Colonic mucosa (tissue), 4 donors: ENCODE measurements at places on chromosomes 12 and 14. TPM values are rescaled to one million over a fixed set of nuclear protein-coding genes. Genes with fewer than 3 reads are reported as not detected.

- no peaks in the 10 kb centered on the region for H3K4me1 ChIP-seq
- DNase-seq, result no peak
- H3K27ac ChIP-seq, result no peak overlapping the region
Measured at GRCh38 chr12:125310461-125310860, 245.2 kb downstream of the AACS start.

DNA sequence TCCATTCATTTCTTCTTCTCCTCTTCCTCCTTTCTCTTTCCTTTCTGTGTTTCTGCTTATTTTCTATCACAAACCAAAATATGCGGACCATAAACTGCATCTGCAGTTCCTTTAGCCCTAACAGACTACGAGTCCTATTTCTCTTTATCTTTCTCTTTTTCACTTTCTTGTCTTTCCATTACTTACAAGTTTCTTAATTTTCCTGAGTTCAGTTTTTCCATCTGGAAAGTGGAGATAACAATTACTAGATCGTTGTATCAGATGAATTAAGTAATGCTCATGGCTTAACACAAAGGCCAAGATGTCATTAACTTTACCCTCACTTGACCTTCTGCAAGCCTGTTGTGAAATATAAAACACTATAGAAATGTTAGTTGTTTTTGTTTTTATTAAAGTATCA is 983 bp upstream of the COPS7A start:
- no peaks in the 10 kb centered on the region for H3K36me3 ChIP-seq
- no peak overlapping the region for H3K27ac ChIP-seq
- no peak overlapping the region for H3K4me3 ChIP-seq
- no peaks in the 10 kb centered on the region for H3K27me3 ChIP-seq

- no peaks in the 10 kb centered on the region for H3K36me3 ChIP-seq
- no peaks in the 10 kb centered on the region for H3K27me3 ChIP-seq
- H3K4me3 ChIP-seq, result peak overlapping the region; percentile 63
- peaks cover 6% of the 10 kb centered on the region for H3K4me1 ChIP-seq
- H3K27ac ChIP-seq, result peak overlapping the region; percentile 99
Measured at GRCh38 chr12:12723149-12723680, 6.0 kb downstream of the CDKN1B start.

The MYF6 gene
- total RNA-seq, result not detected

DNA sequence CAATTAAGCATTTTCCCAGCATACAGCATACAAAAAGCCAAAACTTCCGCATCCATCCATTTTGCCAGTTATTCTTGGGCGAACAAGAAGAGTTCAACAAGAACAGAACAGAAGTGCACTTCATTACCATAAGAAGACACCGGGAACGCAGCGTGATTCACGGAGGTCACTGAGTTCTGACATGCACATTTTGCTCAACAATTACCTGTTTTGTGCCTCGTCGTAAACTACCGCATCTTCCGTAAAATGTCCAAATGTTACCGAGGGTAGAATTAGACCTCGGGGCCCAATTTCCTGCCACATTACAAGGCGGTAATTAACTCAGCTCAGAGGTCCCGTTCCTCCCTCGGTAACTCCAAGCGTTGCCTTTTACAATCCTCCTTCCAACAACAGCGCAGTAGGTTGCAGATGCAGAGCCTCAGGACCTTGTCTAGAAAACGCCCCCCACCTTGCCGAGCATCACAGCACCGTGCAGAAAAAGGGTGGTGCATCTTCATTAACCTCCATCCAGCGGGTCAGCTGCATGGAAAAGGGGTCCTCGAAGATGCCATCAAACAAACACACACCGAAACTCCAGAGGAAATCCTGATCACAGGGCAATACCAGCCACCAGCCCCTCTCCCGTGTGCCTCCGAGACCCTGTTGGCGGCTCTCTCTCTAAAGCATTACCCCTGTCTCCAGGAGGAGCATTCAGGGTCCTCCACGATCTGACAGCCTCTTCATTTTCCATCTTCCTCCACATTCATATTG is 125.2 kb downstream of the BCL11B start:
- no peak overlapping the region for H3K27ac ChIP-seq
- no peak overlapping the region for H3K4me3 ChIP-seq
- no peaks in the 10 kb centered on the region for H3K27me3 ChIP-seq
- H3K4me1 ChIP-seq, result no peaks in the 10 kb centered on the region
- H3K36me3 ChIP-seq, result no peaks in the 10 kb centered on the region

DNA sequence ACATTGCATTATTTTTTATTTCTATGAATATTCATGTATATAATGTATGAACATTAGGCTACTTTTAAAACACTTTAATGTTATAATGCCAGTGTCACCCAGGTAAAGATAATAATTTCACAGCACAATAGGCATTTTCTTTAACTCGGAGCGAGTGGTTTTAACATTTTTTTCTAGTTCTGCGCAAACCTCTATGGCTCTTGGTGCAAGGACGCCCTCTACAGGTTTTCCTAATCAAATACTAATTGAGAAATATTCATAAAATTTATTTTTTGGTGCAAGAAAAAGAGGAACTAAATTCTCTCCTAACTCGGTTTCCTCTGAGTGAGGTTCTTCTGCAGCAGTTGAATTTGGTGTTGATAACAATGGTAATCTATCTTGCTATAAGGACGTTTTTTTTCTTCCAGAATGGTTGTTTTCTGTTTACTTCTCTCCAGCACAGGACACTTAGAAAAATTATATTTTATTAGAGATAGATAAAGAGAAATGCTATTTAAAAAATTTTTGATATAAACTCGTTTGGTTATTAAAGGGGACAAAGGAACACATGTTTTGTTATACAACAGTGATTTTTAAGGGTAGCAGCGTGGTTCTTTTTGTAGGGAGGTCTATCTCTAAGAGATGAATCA is 2.4 kb upstream of the WIF1 start:
- DNase-seq, result peak; percentile 33
- no peak overlapping the region for H3K27ac ChIP-seq
- H3K36me3 ChIP-seq, result no peaks in the 10 kb centered on the region
- H3K4me3 ChIP-seq, result no peak overlapping the region
- peaks cover 30% of the 10 kb centered on the region for H3K27me3 ChIP-seq

DNA sequence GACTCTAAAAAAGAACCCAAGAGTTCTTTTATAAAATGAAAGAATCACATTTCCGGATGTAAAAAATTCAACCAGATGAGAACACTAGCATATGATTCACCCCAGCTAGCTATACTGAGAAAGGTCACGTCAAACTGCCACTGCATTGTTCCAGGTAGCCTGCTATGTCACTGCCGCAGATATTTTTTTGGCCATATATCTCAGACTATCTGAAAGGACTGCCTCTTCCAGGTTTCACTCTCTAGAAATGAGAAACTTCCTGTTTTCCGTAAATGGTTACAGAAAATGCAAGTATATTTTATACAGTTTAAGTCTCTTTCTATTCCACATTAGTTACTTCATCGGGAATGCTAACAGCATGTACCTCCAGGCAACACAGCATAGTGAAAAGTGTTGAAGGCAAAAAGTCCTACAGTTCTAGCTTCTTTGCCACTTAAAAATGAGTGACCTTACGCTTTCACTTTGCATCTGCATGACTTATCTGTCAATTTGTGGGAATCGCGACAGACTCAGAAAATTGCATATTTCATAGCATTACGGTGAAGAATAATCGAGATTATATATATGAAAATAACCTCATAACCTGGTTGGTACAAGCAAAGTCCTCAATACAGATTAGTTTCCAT is 105.2 kb downstream of the MED13L start:
- no peak overlapping the region for H3K27ac ChIP-seq
- H3K4me1 ChIP-seq, result no peaks in the 10 kb centered on the region
- H3K27me3 ChIP-seq, result no peaks in the 10 kb centered on the region
- H3K36me3 ChIP-seq, result no peaks in the 10 kb centered on the region
- no peak for DNase-seq

DNA sequence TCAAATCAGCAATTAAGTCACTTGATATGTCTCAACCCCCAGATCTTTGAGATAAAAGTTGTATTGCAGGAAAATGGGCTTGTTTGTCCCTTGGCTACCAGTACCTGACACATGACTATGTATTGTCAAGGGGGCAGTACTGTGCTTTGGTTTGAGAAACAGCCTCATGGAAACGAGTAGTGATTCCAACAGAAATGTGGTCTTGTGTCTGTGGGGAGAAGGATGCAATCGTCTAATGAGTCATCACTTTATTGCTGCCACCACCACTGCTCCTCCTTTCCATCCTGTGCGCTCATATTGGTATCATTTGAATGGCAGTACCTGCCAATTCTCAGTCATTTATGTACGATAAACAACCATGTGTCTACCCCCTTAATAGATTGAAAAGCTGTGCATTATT is 72.8 kb upstream of the ARHGAP5 start:
- no peaks in the 10 kb centered on the region for H3K4me1 ChIP-seq
- no peak overlapping the region for H3K4me3 ChIP-seq
- DNase-seq, result no peak
- H3K36me3 ChIP-seq, result no peaks in the 10 kb centered on the region

DNA sequence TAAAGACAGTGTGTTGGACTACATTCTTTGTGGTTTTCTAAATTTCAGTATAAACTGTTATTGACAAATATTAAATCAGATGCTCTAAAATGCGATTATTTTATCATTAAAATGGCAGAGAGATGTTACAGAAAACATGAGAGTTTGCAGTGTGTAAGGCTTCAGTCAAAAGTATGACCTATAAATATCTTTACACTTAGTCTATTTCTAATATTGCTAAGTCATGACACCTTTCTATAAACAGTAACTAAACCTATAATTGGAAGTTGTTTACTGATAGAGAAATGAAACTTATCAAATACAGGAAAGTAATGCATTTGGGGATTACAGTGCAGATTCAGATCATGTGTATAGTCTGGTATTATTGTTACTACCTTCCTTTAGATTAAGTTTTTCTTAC is 68.9 kb upstream of the YARS2 start:
- no peak overlapping the region for H3K27ac ChIP-seq
- H3K4me3 ChIP-seq, result no peak overlapping the region
- no peaks in the 10 kb centered on the region for H3K27me3 ChIP-seq
- no peaks in the 10 kb centered on the region for H3K36me3 ChIP-seq

The KRT79 gene
- not detected for total RNA-seq

The COQ5 gene
- 46.6 TPM for total RNA-seq

The CCDC198 gene
- not detected for total RNA-seq

DNA sequence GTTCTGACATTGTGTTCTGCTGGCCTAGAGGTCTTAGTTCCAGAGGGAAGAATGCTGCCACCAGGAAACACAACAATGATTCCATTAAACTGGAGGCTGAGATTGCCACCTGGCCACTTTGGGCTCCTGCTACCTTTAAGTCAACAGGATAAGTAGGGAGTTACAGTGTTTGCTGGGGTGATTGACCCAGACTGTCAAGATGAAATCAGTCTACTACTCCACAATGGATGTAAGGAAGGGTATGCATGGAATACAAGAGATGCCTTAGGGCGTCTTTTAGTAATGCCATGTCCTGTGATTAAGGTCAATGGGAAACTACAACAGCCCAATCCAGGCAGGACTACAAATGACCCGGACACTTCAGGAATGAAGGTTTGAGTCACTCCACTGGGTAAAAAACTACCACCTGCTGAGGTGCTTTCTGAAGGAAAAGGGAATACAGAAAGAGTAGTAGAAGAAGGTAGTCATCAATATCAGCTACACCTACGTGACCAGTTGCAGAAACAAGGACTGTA is 852.6 kb downstream of the LRFN5 start:
- DNase-seq, result no peak
- H3K4me3 ChIP-seq, result no peak overlapping the region
- no peaks in the 10 kb centered on the region for H3K36me3 ChIP-seq
- H3K4me1 ChIP-seq, result no peaks in the 10 kb centered on the region
- H3K27me3 ChIP-seq, result no peaks in the 10 kb centered on the region

The TMEM179 gene
- 0.69 TPM for total RNA-seq

GRCh38 chr12:90026516-90026915 is 317.9 kb upstream of the ATP2B1 start:
- no peak overlapping the region for H3K27ac ChIP-seq
- H3K36me3 ChIP-seq, result no peaks in the 10 kb centered on the region
- no peak for DNase-seq
- no peak overlapping the region for H3K4me3 ChIP-seq
- no peaks in the 10 kb centered on the region for H3K4me1 ChIP-seq
- no peaks in the 10 kb centered on the region for H3K27me3 ChIP-seq

DNA sequence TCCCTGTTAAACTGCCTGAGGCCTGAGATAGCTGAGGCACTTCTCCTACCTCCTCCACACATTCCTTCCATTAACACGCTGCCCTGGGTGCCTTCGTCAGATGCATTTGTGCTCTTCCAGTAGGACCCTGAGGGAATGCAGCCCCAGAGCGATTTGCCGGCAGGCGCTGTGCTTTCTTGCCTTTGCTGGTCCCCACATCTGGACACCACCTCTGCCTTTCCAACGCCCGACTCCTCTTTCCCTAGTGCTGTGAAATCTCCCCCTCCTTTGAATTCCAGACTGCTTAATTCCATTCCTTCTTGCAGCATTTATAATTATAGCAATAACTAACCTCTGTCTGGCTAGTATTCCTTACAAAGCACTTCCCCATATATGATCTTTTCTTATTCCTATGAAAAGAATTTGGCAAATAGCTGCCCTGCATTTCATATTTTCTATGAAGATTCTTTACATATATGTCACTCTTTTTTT is 88.4 kb downstream of the C12orf75 start:
- no peaks in the 10 kb centered on the region for H3K4me1 ChIP-seq
- no peaks in the 10 kb centered on the region for H3K36me3 ChIP-seq
- H3K27me3 ChIP-seq, result no peaks in the 10 kb centered on the region
- no peak for DNase-seq
- no peak overlapping the region for H3K27ac ChIP-seq

DNA sequence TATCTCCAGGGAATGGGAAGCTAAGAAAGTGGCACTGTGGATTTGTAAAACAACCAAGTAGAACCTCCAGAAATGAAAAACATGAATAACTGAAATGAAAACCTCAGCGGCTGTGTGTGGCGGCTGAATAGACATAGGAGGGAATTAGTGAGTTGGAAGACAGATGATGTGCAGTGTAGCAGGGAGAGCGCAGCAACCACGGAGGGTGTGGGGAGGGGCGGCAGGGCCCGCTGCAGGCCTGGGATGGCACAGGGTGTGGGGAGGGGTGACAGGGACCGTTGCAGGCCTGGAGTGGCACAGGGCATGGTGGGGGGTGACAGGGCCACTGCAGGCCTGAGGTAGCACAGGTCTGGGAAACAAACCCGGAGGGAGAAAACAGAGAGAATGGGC is 51.1 kb downstream of the BEGAIN start:
- H3K4me1 ChIP-seq, result peaks cover 8% of the 10 kb centered on the region
- H3K27ac ChIP-seq, result no peak overlapping the region
- no peaks in the 10 kb centered on the region for H3K36me3 ChIP-seq
- peak; percentile 7 for DNase-seq

The PAPLN gene
- total RNA-seq, result 3.2 TPM

DNA sequence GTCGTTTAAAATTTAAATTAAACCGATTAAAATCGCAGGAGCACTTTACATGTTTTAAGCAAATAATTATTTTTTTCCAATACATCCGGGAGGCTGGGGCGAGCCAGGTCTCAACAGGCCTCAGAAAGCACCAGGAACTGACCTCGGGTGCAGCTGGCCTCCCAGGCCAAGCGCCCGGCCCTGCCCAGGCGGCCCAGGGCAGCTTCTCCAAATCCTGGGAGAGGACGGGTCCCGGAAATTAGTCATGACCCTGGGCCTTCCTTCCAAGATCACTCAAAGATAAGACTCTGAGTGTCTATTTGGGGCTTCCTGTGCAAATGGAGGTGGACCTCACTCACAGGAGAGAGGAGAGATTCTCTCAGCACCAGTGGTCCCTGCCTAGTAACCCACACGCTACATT is 177.1 kb downstream of the BCL11B start:
- H3K36me3 ChIP-seq, result no peaks in the 10 kb centered on the region
- no peak for DNase-seq
- no peaks in the 10 kb centered on the region for H3K4me1 ChIP-seq
- no peaks in the 10 kb centered on the region for H3K27me3 ChIP-seq
- no peak overlapping the region for H3K4me3 ChIP-seq
- no peak overlapping the region for H3K27ac ChIP-seq

- H3K36me3 ChIP-seq, result no peaks in the 10 kb centered on the region
- H3K4me1 ChIP-seq, result no peaks in the 10 kb centered on the region
- DNase-seq, result no peak
- H3K4me3 ChIP-seq, result no peak overlapping the region
- H3K27me3 ChIP-seq, result no peaks in the 10 kb centered on the region
Measured at GRCh38 chr12:46573347-46573658, 200.7 kb upstream of the SLC38A2 start.
